ENCODE measurements at places on chromosomes 2 and 18.

GRCh38 chr2:119491776-119492525 lies 32.3 kb downstream of the SCTR start:
- DNase-seq, result no peak

DNA sequence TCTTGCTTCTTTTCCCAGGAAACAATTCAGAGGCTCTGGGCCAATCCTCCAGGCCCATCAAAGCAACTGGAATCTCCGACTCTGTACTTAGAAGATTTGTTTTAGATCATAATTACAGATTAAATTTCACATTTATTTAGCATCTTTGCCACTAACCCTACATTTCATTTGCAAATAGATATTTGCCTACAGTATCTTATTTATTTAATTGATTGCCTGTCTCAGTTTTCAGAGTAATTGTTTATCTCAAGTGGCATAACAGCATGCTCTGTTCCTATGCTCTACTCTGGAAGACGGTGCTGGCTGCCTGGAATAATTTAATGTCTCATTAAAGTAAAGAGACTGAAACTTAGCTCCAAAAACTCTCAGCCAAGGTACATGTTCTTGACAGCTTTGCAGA lies 213.4 kb downstream of the HNMT start:
- no peak for DNase-seq

DNA sequence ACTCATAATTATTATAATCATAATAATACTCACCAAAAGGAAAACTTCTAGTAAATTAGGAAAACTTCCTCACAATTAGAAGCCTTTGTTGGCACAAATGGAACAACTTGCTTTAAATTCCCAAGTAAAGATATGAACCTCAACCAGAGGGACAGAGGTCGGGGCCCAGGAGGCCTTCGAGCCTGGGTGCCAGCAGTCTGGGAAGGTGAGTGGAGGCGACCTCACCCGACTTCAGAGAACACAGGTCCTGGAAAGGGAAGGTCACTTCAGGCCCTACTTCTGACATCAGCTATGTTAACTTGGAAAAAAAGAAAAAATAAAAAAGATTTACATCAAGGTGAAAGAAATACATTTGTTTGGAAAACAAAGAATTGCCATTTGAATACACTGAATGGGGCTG lies 350.0 kb upstream of the MYT1L start:
- no peak for DNase-seq

DNA sequence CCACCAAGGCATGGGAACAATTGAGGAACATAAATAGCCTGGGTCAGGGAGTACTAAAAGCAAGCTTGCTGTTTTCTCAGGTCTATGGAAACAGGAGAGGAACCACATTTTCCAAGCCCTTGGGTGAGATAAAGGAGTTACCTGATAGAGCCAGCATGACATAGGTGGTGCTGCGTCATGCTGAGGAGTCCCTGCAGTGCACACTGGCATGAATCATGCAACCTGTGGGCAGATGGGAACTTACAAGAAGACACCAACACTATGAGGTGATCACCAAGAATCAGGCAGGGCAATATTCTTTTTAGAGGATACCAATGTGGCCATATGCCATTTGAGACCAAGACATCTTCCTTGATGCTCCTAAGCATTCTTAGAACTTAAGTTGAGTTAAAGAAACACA lies 531.8 kb downstream of the ZEB2 start:
- no peak for DNase-seq

- no peak for DNase-seq
Measured at GRCh38 chr18:37424507-37424906, 141.1 kb downstream of the CELF4 start.

- DNase-seq, result no peak
Measured at GRCh38 chr2:25642298-25642697, 31.1 kb downstream of the DTNB start.

GRCh38 chr2:46356991-46357390 lies 59.8 kb downstream of the EPAS1 start:
- no peak for DNase-seq

DNA sequence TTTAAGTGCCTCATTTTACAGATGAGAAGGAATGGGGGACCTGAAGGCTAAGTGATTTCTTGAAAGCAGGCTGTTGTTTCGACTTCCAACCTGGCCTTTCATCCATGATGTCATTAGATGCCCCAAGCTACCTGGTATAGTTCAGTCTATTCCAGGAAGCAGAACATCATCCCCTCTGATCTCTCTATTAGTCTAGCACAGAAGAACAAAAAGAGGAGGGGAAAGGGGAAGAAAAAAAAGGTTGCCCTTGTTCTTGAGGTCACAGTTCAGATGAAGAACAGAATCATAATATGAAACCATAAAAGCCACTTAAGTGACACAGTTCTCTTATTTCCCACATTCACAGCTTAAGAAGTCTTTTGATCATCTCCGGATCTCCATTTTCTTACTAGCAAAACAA lies 386.2 kb upstream of the HNRNPA3 start:
- DNase-seq, result no peak

GRCh38 chr2:206433190-206433589 lies 10.1 kb upstream of the ADAM23 start:
- DNase-seq, result no peak

DNA sequence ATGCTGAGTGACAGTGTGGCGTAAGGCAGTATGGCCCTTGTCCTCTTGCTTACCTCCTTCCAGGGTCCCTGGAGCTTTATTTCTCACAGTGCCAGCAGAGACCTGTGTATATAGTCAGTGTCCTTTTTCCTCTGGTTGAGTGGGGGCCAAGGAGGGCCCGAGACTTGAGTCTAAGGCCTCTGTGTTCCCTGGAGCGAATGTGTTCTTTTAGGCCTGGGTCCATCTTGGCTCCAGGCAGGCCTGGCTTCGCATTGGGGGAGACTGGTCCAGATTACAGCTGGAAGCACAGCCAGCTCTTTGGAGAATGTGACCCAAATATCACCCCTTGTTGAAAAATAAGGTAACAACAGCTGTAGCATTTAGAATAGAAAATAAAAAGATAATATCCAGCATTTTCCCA lies 5.0 kb downstream of the VAMP5 start:
- no peak for DNase-seq

DNA sequence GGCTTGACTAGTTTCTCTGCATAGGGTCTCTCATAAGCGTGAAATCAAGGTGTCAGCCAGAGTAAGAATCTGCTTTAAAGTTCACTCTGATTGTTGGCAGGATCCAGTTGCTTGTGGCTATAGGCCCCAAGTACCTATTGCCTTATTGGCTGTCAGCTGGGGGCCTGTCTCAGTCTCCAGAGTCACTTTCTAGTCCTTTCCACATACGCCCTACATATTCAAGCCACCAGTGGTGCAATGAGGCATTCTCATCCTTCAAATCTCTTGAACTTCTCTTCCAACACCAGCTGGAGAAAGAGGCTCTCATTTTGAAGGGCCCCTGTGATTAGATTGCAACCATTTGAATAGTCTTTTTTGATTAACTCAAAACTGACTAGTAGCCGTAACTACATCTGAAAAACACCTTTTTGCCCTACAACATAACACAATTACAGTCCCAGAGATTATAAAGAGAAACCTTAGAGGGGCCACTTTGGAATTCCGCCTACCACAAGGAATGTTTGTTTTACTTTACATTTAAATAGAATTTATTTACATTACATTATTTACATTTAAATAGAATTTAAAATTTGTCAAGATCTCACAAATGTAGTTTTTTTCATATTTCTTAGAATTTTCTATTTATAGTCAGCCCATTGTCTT lies 520.1 kb downstream of the DSC3 start:
- DNase-seq, result no peak

GRCh38 chr18:39600894-39601293 lies 2035.3 kb upstream of the CELF4 start:
- no peak for DNase-seq

DNA sequence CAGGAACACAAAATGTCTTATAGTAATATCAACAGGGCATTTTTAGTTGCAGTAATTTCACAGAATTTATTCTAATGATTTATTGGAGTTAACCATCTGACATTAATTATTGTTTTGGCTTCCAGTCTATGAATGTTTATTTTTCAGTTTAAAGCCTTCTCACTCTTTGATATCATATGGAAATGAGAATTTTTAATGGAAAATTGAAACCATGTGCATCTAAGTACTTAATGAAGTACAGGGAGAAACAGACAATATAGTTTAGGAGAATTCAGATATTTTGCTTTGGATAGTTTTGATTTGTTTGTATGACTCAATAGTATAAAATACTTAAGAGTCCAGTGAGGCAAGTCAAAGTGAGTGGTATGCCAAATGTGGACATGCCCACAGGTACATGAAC lies 126.1 kb downstream of the OLA1 start:
- DNase-seq, result no peak

GRCh38 chr2:176599796-176600485 lies 330.7 kb downstream of the MTX2 start:
- no peak for DNase-seq

Measured in D721Med (cell line).